ENCODE measurements at places on chromosomes 2 and 18.

- DNase-seq: no peak
Observed at GRCh38 chr2:84965192-84965516, 5.8 kb upstream of the KCMF1 start.

DNA sequence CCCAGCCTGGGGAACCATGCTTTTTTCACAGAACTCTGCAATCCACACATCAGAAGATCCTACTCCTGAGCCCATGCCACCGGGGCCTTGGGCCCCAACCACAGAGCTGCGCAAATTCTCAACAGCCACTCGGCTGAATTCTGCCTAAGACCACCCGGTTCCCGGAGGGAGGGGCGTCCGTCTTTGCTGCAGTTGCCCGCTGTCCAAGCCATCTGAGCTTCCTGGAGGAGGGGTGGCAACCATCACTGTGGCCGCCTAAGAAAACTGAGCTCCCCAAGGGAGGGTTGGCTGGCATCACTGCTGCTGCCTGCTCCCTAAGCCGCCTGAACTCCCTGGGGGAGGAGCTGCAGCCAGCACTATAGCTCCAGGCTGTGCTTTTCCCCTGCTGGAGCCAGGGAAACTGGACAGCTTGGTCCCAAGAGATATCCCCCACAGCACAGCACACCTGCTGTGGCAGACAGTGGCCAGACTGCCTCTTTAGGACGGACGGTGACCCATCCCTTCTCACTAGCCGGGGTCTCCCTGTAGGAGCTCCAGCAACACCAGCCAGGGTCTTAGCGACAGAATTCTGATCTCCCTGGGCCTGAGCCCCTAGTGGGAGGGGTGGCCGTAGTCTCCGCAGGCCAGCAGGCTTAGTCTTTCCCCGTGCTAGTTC lies 1411.6 kb upstream of the CDH2 start:
- no peak for DNase-seq

DNA sequence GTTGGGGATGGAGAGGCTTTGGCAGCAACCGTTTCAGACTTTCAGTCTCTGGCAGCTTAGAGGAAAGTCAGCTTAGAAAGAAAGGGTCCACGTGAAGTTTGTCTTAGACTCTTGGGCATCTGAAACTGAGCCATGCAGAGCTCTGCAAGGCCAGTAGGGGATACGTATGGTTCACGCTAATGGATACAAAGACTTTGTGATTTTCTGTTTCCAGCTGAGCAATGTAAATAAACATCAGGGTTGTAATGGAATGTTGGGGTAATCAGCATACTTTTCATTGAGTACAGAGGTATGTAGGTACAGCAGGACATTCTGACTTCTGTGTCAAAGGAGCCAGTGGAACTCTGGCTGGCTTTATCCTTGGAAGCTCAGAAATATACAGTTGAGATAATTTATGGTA lies 31.0 kb downstream of the RALB start:
- DNase-seq: no peak

GRCh38 chr18:9988665-9989064 lies 74.8 kb downstream of the VAPA start:
- DNase-seq: no peak

Data from activated T-cell treated with anti-CD3 and anti-CD28 coated beads, Interleukin-2, amount 50 U/mL, for 4 hours (primary cell).